ENCODE measurements at places on chromosomes 11 and 22.
A peak's percentile ranks its signal among the peaks of the same experiment; 100 is the strongest.

GRCh38 chr11:74157169-74157568 lies 13.6 kb downstream of the C2CD3 start:
- no peak for DNase-seq

DNA sequence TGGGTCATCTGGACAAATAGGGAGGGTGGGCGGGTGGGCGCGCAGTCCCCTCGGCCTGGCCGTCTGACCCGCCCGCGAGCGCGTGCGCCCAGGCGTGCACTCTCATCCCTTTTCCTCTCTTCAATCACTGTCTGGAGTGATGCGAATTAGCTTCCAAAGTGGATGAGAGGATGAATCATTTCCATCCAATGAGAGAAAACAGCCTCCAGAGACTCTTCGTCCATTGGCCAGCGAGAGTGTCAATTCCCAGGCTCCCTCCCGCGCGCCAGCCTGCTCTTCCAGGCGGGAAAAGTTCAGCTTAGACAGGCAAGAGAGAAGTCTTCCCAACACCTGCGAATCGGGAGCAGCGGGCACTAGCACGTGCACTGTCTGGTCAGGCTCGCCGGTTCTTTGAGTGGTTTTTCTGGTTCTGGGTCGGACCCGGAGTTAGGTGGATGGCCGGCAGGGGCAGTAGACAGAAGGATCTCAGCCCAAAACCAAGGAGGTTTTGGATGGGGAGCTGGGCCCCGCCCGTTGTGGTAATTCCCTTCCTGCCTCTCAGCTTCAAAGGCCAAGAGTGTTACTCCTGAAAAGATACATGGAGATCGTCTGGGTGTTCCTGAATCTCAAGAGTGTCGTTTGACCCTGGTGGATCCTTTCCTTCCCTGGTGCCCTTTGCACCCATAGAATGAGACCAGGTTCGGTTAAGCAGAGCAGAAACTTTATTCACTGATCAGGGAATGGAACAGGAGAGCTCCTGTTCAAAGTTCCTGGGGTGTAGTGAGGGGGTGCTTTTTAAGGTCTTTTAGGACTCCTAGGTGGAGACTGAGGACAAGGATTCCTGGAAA lies 33.4 kb upstream of the GLYATL1 start:
- peak; percentile 94 for DNase-seq

- peak; percentile 58 for DNase-seq
Observed at GRCh38 chr11:30128269-30128932, 102.4 kb upstream of the FSHB start.

- DNase-seq: no peak
Observed at GRCh38 chr11:17005646-17006045, 8.6 kb downstream of the PLEKHA7 start.

GRCh38 chr11:17596711-17597110 lies 49.7 kb downstream of the OTOG start:
- DNase-seq: no peak

- peak; percentile 75 for DNase-seq
Observed at GRCh38 chr22:45009606-45010531, at the start of gene PHF21B. Gene PHF21B (minus strand): TSS chr22:45010005. CDS start chr22:45009549, 456 bp downstream.

- no peak for DNase-seq
Observed at GRCh38 chr11:134503100-134503499, 91.1 kb upstream of the B3GAT1 start.

DNA sequence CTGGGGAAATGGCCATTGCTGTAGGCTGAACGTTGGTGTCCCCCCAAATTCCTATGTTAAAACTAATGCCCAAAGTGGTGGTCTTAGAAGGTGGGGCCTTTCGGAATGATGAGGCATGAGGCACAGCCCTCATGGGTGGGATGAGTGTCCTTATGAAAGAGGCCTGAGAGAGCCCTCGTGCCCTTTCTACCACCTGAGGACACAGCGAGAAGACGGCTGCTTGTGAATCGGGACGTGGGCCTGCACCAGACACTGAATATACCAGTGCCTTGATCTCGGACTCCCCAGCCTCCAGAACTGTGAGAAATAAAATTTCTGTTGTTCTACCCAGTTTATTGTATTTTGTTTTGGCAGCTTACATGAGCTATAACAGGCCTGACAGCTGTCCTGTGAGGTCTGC lies 162.9 kb upstream of the B3GAT1 start:
- no peak for DNase-seq

- no peak for DNase-seq
Observed at GRCh38 chr11:125117429-125117828, 6.0 kb upstream of the TMEM218 start.

GRCh38 chr11:1258401-1259075 lies 35.7 kb downstream of the MUC5B start:
- DNase-seq: no peak

GRCh38 chr11:126808296-126808695 lies 192.3 kb downstream of the KIRREL3 start:
- no peak for DNase-seq

DNA sequence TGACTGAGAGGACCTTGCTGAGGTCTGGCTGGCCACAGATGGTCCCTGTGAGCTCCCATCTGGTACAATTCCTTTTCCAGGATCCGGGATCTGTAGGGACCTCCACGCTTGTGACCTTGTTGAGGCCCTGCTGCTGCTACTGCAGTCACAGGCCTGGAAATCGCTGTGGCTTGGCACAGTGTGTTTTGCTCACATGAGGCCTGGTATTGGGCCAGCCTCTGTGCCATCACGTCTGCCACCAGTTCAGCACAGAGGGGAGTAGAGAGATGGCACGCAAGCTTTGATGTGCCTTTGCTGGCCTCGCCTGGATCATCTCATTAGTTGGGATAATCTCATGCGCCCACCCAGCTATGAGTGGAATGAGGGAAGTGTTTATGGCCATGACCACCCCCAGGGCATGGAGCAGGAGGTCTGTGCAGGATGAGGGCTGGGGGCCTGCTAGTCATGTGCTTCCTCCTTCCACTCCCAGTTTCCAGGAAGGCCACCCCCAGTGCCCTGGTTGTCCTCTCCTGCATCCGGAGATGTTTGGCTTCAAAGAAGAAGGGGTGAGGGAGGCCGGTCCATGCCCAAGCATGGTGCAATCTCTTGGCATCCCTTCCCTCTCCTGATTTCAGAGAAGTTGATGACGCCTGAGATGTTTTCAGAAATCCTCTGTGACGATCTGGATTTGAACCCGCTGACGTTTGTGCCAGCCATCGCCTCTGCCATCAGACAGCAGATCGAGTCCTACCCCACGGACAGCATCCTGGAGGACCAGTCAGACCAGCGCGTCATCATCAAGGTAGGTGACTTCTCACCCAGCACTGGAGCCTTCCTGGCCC lies 22.4 kb downstream of the DERL3 start:
- DNase-seq: no peak

- DNase-seq: no peak
Observed at GRCh38 chr11:79369055-79369454, 71.8 kb downstream of the TENM4 start.

GRCh38 chr11:117830674-117831351 lies 6.3 kb upstream of the FXYD2 start:
- DNase-seq: peak; percentile 18

GRCh38 chr11:122044086-122044485 lies 71.9 kb downstream of the BLID start:
- DNase-seq: no peak

GRCh38 chr11:61481806-61482205 lies 26.7 kb upstream of the LRRC10B start:
- DNase-seq: no peak

DNA sequence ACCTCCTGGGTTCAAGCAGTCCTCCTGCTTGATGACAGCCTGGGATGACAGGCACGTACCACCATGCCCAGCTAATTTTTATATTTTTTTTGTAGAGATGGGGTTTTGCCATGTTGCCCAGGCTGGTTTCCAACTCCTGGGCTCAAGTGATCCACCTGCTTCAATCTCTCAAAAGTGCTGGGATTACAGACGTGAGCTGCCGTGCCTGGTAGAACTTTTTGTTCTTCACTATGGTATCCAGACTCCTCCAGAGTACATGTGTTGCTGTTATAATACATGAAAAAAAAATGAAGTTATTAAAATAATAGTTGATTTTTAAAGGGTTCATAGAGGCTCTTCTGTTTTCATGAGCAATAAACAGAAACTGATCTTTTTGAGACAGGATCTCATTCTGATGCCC lies 29.6 kb downstream of the ZNF143 start:
- no peak for DNase-seq

DNA sequence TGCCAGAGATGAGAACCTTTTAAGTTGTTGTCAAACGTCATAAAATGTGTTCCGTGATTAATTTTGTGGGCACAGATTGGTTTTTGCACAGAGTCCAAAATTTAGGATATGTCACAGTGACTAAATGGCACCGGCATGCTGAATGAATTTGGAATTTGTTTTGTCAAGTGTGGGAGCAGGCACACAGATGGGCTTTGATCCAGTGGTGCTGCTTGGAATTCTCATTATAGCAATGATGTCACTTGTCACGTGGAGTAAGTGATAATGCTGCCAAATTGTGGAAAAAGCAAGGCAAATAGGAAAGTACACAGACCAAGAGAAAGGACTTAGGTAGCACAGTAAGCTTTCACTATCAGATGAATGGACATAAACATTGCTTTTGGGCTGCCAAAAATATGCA lies 8.0 kb upstream of the LIN7C start:
- no peak for DNase-seq

Data from DMS53 (cell line).